Hepatocyte (in vitro differentiated cells): ENCODE measurements at places on chromosomes 13 and 19. TPM values are rescaled to one million over a fixed set of nuclear protein-coding genes. Genes with fewer than 3 reads are reported as not detected.

GRCh38 chr13:29999492-30000369, 149.3 kb upstream of the UBL3 start:
- no peak for DNase-seq

DNA sequence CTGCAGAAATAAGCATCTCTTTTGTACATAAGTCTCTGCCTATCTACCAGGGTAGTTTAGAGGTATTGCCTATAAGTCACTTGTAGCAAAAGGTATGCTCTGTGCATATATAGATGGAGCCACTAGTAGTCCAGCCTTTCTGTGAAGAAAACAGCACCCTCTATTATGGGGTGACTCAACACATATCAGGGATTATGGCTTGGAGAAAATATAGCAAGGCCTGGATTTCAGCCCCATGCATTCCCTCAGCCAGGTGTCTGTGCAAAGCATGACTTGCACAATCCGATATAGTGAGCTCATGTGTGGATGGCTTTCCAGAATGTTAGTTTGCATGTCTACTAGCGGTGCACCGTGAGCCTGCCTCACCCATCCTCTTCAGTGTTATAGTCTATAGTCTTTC, 13.4 kb upstream of the NALCN start:
- no peak for DNase-seq

DNA sequence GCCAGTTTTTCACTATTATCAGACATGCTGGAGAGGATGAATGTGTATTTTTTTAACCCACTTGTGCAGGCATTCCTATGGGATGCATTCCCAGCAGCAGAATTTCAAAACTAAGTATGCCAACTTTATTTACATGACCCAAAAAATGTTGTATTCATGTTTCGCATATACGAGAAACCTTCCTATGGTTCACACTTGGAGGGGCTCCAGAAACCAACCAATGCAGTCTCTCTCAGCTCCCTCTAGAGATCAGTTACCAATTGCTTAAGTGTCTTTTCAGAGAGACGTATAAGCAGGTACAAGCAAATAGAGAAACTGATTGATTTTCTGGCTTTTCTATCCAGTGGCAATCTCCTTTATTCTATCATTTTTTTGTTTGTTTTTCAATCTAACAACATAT, 5.5 kb upstream of the PTOV1 start:
- no peak for DNase-seq

DNA sequence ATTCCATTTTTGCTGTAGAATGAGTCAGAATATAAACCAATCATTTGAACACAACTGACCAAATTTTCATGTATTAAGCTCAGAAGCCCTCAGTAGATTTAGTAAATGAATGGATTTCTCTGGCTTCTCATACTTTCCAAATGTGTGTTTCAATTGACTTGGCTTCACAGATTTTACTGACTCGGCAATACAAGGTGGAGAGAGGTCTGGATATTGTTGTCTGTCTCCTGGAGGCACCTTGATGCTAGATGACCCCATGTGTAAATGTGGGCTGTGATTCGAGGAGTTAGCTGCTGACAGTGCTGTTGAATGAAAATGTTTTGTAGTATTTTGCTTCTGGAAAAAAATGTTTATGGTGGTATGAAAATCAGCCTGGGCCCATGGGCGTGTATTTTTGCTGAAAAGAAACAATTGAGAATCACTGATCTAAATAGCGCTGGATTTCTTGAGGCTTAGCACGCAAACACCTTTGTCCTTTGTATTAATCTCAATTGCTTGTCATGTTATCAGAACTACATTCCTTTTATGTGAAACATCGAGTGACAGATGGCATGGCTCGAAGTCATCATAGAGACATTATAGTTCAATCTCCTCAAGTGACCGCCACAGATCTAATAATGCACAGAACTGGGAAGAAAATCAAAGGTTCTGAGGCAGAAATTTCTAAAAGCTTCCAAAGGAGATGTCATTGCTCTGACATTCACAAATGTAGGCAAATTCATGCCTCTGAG, 41.2 kb upstream of the UBAC2 start:
- no peak for DNase-seq

EXOC3L2 gene
- polyA plus RNA-seq = 0.13 TPM in 1 of 2 replicates, not detected in the other

CFAP97D2 gene
- polyA plus RNA-seq = not detected in 2 replicates

LRFN3 gene
- polyA plus RNA-seq = 15.6 and 19.2 TPM in 2 replicates
